ENCODE measurements at places on chromosomes 2 and 18.

- no peak for DNase-seq
Observed at GRCh38 chr2:1910021-1910420, 165.7 kb upstream of the PXDN start.

- DNase-seq: peak; percentile 29
Observed at GRCh38 chr2:12451726-12452125, 265.0 kb upstream of the TRIB2 start.

DNA sequence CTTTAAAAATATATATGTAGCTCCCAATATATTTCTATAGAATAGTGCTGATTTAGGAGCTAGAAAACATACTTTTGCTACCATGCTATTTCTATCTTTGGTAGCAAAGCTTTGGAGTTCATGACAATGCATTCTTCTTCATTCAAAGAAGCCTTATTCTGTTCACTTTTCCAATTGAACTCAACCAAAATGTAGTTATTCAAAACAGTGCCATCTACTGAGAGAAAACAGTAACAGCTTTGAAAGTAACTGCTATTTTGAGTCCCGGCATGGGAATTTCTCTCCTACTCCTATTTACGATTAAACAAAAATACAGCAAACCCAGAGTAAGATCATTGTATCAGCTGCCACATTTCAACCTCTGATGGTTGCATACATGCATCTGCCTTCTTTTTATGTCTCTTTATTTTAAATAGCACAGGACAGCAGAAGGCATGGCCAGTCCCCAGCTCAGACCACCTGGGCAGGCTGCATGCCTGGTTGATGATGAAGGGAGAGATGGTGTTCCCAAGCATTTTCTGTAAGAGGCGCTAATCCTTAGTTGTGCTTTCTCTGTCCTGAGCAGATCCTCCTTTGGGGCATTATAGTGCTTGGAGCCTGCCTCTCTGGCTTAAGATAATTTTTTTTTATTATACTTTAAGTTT is 69.7 kb upstream of the SULT1C3 start:
- DNase-seq: peak; percentile 43

DNA sequence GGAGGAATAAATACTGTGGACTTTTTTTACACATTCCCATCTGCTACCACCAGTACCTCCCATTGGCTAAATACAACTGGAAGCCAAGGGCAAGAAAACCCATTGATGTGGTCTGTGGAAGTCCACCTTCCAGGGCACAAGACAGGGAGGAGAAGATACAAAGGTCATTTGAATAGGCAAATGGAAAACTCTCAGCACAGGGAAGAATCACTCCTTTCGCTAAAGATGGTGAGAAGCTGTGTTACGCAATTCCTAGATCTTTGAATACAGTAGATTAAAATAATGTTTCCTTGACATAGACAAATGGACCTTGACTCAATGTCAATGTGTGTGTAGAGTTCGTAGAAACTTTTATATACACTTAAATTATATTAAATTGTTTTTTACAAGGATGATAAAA is 70.9 kb upstream of the ERBB4 start:
- no peak for DNase-seq

DNA sequence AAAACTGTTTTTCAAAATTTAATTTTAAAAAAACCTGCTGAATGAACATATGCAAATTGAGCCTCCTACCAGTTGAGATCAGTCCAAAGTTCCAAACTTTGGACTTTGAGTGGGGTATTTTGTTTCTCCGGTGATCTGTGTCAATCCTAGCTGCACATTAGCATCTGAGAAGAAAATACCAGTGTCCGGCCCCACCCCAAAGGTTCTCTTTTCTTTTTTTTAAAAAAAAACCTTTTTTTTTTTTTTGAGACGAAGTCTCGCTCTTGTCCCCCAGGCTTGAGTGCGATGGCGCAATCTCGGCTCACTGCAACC is 91.7 kb downstream of the SEPTIN10 start:
- DNase-seq: no peak

DNA sequence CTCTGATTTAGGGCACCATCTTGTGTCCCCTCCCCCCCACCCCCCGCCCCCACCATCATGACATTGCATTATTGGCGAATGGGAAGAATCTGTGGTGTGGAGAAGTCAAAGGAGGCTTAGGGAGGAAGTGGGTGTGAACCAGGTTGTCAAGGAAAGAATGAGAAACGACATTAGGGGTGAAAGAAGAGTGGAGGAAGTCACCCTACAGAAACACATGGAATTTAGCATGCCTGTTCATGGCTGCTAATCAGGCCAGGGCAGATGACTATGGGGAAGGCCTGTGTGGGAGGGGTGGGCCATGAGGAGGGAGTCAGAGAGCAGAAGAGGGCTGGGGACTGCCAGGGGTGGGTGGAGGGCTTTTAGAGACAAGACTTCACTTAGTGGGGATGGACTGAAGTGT is 81.6 kb downstream of the AOX1 start:
- no peak for DNase-seq

DNA sequence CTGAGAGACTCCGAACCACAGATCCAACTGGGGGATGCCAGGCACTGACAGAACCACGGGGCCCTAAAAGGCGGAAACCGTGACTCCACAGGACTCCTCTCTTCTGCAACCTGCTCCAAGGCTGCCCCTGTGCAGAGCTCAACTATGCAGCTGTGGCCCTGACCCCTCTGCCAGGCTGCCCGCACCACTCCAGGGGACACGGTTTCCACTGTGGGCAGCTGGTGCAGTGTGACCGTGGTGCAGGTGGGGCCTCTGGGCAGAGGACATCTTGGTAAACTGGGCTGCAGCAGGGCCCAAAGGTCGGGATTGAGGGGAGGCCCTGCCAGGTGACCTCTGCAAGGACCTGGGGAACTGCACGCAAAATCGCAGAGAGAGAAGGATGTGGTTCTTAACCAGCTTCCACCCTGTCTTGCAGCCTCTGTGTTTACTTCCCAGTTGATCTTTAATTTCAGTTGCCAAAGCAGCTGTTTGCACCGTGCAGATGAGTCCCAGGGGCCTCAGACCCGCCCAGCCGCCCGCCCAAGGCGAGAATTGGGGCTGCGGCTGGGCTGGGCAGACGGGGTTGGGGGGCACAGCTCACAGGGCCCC is 104.6 kb upstream of the CTDP1 start:
- DNase-seq: no peak

GRCh38 chr2:111178730-111179405 is 58.2 kb downstream of the BCL2L11 start:
- no peak for DNase-seq

GRCh38 chr2:241354668-241355658 is 1.1 kb upstream of the FARP2 start:
- DNase-seq: peak; percentile 95

- no peak for DNase-seq
Observed at GRCh38 chr2:137892739-137893138, 71.5 kb upstream of the HNMT start.

- no peak for DNase-seq
Observed at GRCh38 chr2:43303889-43304288, 77.5 kb upstream of the ZFP36L2 start.

- peak; percentile 34 for DNase-seq
Observed at GRCh38 chr2:8692783-8693156, 10.9 kb downstream of the ID2 start.

DNA sequence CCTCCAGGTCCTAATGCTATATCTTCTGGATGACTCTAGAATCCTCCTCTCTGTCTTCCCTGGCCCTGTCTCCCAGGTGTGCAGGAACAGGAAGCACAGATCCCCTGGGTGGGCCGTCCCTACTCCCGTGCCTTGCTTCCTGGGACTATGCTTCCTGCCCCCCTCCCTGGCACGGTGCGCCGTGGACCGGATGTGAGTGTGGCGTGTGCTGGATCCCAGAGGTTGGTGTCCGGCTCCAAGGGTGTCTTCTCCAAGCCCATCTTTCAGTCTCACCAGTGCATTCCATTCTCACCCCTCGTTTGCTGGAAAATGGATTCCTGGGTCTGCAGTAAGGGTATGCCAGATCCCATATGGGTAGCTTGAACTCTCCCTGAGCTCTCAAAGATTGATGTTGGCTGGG is 144.4 kb upstream of the TWIST2 start:
- DNase-seq: no peak

GRCh38 chr2:58120626-58121229 is 74.1 kb downstream of the VRK2 start:
- no peak for DNase-seq

DNA sequence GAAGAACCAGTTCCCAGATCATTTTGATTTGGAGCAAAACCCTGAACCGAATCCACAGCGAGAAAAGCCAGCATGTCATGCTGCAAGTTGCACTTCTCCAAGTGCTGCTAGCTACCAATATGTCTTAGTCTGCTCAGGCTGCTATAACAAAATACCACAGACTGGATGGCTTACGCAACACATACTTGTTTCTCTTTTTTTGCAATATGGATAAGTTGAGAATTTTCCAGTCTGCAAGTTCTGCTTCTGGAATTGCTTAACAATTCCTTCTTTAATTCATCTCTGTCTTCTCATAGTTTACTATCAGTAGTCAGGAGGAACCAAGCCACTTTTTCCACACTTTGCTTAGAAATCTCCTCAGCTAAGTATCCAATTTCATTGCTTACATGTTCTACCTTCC is 105.9 kb upstream of the RBBP8 start:
- peak; percentile 46 for DNase-seq

- DNase-seq: no peak
Observed at GRCh38 chr18:23537274-23537673, 34.0 kb downstream of the RMC1 start.

- DNase-seq: no peak
Observed at GRCh38 chr2:161746891-161747535, 122.8 kb downstream of the SLC4A10 start.

- DNase-seq: no peak
Observed at GRCh38 chr2:236172255-236173035, 4.3 kb upstream of the GBX2 start.

GRCh38 chr2:9462313-9462712 is 12.0 kb upstream of the IAH1 start:
- no peak for DNase-seq

GRCh38 chr18:39033312-39033711 is 1467.7 kb upstream of the CELF4 start:
- DNase-seq: no peak

GRCh38 chr2:149188291-149188690 is 142.1 kb upstream of the LYPD6 start:
- DNase-seq: peak; percentile 46

- no peak for DNase-seq
Observed at GRCh38 chr2:62447411-62447810, 58.6 kb downstream of the TMEM17 start.

DNA sequence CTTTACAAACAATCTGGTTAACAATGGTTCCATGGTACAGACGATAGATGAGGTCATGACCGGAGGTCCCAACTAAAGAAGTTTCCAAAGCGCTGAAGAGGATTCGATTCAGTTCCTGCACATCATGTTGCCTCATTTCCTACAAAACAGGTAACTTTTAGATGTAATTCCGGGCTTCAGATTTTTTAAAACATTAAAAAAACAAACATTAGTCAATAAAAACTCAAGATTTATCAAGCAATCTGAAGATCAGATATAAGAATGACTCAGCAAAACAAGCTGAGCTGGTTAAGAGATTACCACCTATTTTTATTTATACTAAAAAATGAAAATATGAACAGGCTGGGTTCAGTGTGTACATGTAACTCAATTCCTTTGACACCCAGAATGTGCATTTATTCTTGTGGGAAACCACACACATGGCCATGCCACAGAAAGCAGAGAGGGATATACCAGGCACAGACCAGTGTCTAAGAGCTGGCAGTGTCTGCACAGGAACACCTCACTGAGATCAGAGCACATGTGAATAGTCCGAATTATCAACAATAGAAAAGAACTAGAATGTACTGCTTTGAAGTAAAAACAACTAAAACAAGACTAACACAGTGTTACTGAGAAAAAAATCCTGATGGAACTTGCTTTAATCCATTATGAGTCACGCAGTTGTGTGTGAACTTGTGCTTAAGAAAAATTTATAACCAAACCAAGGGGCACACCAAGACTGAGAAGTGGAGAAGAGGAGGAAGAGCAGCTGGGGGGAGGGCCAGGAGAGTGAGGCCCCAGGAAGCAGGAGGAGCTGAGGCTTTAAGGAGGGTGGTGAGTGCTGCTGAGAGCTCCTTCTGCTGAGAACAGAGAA is 9.5 kb downstream of the USP40 start:
- DNase-seq: peak; percentile 81

DNA sequence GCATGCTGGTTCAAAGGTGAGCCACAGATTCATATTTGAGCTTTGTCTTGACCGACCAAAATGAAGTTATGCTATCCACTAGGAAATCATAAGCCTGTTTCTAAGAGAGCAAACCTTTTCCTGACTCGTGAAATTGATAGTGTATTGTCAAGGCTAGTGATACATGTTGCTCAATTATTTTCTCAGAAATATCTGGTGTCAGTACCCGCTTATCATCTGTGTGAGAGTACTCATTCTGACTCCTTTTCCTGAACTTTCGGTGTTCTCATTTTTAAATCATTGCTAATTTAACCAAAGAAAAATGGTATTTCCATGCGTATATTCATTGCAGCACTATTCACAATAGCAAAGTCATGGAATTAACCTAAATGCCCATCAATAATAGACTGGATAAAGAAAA is 56.2 kb downstream of the SGPP2 start:
- no peak for DNase-seq

DNA sequence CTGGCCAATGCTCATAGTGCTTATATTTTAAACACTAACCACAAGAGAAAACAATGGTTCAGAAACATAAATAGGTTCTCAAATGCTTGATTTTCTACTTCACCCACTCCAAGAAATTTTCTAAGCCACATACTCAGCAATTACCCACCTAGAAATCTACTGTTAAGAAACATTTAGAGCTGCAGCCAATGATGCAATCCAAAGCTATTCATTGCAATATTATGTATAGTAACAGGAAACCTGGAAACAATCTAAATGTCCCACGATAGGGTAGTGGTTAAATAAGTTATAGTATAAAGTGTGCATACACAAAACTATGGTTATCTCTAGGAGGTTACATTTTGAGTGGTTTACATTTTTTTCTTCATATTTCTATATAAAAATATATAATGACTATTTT is 5.7 kb downstream of the FAM237A start:
- peak; percentile 4 for DNase-seq

- DNase-seq: peak; percentile 97
Observed at GRCh38 chr2:54531558-54531957, 75.4 kb downstream of the SPTBN1 start.

- no peak for DNase-seq
Observed at GRCh38 chr2:52128081-52128480, 1096.1 kb upstream of the NRXN1 start.

- DNase-seq: peak; percentile 26
Observed at GRCh38 chr2:17540813-17541530, 476 bp downstream of the VSNL1 start.

GRCh38 chr2:224657349-224657748 is 58.8 kb downstream of the CCDC195 start:
- DNase-seq: peak; percentile 9
